Posterior cingulate gyrus (tissue), 11 donors: ENCODE measurements at places on chromosomes 12 and 14.

GRCh38 chr12:123457980-123458779 is at the start of gene SNRNP35:
Gene SNRNP35 (plus strand): TSS chr12:123458139. CDS start chr12:123465541, 7,402 bp downstream.
- peak; percentile 95 for DNase-seq

DNA sequence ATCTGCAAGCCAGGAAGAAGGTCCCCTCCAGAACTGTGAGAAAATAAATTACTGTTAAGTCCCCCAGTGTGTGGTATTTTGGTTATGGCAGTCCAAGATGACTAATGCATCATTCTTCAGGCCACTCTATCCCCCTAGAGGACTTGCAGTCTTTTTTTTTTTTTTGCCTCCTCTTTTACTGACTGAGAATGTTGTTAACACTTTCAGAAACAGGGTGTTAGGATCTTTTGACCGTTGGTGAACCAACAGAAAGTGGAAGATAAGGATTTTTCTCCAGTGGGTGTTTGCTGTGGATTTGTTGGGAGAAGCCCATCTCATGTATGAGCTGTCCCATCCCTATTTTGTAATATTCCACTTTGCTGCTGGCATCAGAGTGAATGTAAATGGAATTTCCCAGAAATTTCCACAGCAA is 37.8 kb downstream of the MARK3 start:
- no peak for DNase-seq

GRCh38 chr12:46926526-46926925 is 100.7 kb upstream of the SLC38A4 start:
- DNase-seq: no peak

DNA sequence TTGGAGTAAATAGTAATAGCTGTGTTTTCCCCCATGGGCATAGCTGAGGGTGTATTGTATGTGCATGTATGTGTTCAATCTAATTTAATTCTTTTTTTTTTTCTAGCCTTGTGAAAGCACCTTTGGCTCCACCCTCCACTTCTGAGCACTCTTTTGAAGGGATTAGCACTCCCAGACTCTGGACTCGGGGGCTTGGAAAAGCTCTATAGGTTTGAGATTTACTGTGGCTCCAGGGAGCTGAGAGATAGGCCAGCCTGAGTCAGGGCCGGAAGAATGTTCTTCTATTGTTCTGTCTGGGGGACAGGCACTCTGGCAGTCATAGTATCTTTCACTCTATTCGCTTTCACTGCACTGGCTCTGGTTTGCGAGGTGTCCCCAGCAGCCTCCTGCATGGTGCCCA is 540.0 kb upstream of the TBX3 start:
- no peak for DNase-seq

DNA sequence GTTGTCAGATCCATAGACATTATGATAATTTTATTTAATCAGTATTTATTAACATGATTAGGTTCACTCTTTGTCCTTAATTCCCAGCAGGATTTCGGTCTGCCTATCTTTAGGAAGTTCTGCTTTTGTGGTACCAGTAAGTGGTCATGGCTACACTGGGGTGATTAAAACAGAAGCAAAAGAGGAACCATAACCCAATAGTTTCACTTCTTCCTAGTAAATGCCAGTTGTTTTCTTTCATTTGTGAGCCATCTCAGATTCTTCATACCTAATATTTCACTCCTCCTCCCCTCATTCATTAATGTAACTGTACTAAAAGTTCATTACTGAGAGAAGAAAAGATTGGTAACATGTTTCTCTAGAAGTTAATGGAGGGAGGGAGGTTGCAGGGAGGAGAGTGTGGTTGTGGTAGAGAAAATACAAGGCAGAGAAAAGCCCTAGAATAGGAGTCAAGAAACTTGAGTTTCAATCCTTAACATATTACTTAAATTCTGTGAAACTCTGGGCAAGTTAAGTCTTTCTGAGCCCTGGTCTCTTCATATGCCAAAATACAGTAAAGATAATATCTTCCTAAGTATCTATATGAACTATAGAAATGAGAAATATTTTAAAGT is 101.2 kb downstream of the PEBP1 start:
- DNase-seq: no peak

- DNase-seq: no peak
These were observed 110.4 kb downstream of the ARID2 start for GRCh38 chr12:45839917-45840316.

DNA sequence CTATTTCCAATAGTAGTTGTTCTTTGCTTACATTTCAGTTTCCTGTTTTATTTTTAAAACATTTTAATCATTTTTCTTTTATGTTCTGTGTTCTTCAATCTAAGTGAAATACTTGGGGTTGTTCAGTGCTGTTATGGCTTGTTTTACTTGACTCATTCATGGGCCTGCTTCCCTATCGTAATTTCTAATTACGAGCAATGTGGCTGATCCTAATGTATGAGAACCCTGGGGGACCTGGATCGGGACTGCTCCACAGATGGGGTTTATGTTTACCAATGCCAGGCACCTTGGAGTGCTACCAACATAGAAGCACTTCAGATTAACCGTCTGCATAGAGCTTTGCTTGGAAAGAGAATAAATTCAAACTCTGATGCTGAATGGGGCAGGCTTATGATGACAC is 29.8 kb downstream of the TECPR2 start:
- no peak for DNase-seq
